ENCODE measurements at places on chromosomes 3 and 15. TPM values are rescaled to one million over a fixed set of nuclear protein-coding genes. Genes with fewer than 3 reads are reported as not detected.

GRCh38 chr15:33293713-33294334, 16.9 kb upstream of the RYR3 start:
- H3K36me3 ChIP-seq = no peaks in the 10 kb centered on the region
- no peaks in the 10 kb centered on the region for H3K27me3 ChIP-seq
- H3K4me1 ChIP-seq = no peaks in the 10 kb centered on the region
- no peak overlapping the region for H3K27ac ChIP-seq

DNA sequence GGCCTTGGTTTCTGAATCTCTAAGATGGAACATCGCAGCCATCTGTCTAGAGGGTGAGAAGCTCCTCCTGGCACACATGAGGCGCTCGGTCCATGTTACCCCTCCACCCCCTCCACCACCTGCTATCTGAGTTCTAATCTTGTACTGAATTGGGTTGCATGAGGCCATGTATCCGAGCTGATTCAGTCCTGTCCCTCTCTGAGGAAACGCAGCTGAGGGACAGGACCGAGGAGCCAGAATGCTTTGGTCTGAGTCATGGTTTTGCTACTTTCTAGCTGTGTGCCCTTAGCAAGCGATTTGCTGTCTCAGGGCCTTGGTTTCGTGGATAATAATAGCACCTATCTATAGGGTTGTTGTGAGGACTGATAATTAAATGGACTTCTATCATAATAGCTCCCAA, 87.8 kb upstream of the SEC13 start:
- no peak overlapping the region for H3K27ac ChIP-seq
- H3K4me3 ChIP-seq = no peak overlapping the region
- no peak for DNase-seq
- H3K36me3 ChIP-seq = no peaks in the 10 kb centered on the region

DNA sequence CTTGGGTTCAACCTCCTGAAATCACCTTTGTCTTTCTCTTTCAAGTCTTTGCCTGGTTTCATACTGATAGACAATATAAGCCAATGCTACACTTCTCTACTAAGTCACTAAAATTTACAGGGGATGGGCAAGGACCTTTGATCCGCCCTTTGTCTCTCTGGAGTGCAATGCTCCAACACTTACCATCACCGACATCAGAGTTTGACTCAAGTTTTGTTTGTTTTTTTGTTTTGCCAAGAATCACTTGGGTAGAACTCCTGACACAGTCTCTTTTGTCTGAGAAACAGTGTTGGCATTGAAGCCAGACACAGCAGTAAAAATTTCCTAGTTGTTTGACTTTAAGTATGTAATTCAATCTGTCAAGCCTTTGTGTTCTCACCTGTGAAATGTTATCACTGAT, 29.3 kb downstream of the NFKBIZ start:
- H3K27me3 ChIP-seq = no peaks in the 10 kb centered on the region
- H3K36me3 ChIP-seq = no peaks in the 10 kb centered on the region
- H3K27ac ChIP-seq = no peak overlapping the region
- peaks cover 14% of the 10 kb centered on the region for H3K4me1 ChIP-seq

HGD gene
- total RNA-seq = 1.0 TPM

TMEM207 gene
- total RNA-seq = not detected

AMOTL2 gene
- total RNA-seq = 106 TPM

GRCh38 chr15:66942649-66943390, 122.6 kb upstream of the SMAD3 start:
- H3K27me3 ChIP-seq = peaks cover 6% of the 10 kb centered on the region
- no peak for DNase-seq
- H3K27ac ChIP-seq = no peak overlapping the region
- no peak overlapping the region for H3K4me3 ChIP-seq

CCR8 gene
- 0.29 TPM for total RNA-seq

GRCh38 chr3:58434990-58435389, 1.4 kb upstream of the PDHB start:
- peaks cover 21% of the 10 kb centered on the region for H3K4me1 ChIP-seq
- H3K4me3 ChIP-seq = no peak overlapping the region
- no peak overlapping the region for H3K27ac ChIP-seq
- peaks cover 18% of the 10 kb centered on the region for H3K36me3 ChIP-seq
- DNase-seq = no peak

- DNase-seq = no peak
- H3K27ac ChIP-seq = no peak within 1 kb of the TSS
Observed at GRCh38 chr3:46701181-46701939, at the start of gene TMIE. TMIE (plus strand) TSS chr3:46701392; CDS start chr3:46701488, 96 bp downstream.

DNA sequence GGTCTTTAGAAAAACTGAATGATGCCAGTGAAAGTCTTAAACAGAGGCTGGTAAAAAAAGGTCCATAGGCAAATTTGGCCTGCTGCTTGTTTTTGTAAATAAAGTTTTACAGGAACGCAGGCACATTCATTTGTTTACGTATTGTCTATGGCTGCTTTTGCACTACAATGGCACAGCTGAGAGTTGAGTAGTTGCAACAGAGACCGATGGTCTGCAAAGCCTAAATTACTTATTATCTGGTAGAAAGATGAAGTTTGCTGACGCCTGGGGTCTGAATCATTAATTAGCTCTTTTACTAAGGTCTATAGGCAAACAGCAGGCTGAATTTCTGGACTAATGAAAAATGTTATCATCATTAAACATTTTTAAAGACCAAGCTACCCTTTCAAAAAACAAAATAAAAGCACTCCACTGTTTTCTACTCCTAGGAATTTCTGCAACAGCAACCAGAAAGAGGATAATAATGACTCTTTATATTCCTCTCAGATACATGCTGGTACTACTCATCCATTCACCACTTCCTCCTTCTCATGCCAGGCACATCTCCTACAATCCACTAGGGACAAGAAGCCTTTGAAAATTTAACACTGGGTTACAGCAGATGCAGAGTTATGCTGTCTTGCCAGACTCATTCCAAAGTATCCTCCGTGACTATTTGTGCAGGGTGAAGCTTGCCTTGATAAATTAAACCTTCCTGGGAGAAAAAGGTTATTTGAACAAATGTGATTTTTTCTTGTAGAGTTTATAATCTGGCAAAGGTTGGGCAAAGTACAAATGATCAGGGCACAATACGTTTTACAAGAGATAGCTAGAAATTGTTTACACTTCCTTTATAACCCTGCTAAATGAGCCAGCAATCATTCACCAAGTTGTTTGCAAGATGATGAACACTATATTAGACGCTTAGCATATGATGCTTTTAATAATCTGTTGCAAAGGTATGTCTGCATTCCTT, 6.0 kb downstream of the GATM start:
- H3K27me3 ChIP-seq = peaks cover 14% of the 10 kb centered on the region
- no peak overlapping the region for H3K4me3 ChIP-seq
- no peak overlapping the region for H3K27ac ChIP-seq
- H3K36me3 ChIP-seq = no peaks in the 10 kb centered on the region
- DNase-seq = no peak

- no peaks in the 10 kb centered on the region for H3K36me3 ChIP-seq
- H3K27me3 ChIP-seq = no peaks in the 10 kb centered on the region
- H3K4me3 ChIP-seq = no peak overlapping the region
- H3K27ac ChIP-seq = no peak overlapping the region
Observed at GRCh38 chr3:196162679-196163078, 48.5 kb downstream of the ZDHHC19 start.

PARP15 gene
- 3.1 TPM for total RNA-seq

TBL1XR1 gene
- 152 TPM for total RNA-seq

- no peaks in the 10 kb centered on the region for H3K27me3 ChIP-seq
- H3K4me1 ChIP-seq = no peaks in the 10 kb centered on the region
- DNase-seq = no peak
Observed at GRCh38 chr3:116338713-116339112, 106.6 kb downstream of the LSAMP start.

GRCh38 chr3:169118666-169119370, 544.7 kb downstream of the MECOM start:
- no peaks in the 10 kb centered on the region for H3K27me3 ChIP-seq

DNA sequence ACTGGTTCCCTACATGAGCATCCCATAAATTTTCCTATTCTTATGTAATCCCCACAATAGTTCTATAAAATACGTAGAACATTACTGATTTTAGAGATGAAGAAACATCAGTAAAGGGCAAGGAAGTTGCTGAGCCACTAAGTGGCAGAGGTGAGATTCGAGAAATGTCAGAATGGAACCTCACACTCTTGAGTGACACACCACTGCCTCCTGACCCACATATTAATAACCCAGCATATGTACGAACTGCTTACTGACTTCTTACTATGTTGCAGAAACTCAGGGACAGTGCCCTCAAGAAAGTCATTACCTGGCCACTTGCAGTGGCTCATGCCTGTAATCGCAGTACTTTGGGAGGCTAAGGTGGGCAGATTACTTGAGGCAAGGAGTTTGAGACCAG, 1022.4 kb downstream of the FHIT start:
- H3K4me1 ChIP-seq = no peaks in the 10 kb centered on the region
- no peak overlapping the region for H3K27ac ChIP-seq
- H3K27me3 ChIP-seq = no peaks in the 10 kb centered on the region
- DNase-seq = no peak
- no peaks in the 10 kb centered on the region for H3K36me3 ChIP-seq
- H3K4me3 ChIP-seq = no peak overlapping the region

DNA sequence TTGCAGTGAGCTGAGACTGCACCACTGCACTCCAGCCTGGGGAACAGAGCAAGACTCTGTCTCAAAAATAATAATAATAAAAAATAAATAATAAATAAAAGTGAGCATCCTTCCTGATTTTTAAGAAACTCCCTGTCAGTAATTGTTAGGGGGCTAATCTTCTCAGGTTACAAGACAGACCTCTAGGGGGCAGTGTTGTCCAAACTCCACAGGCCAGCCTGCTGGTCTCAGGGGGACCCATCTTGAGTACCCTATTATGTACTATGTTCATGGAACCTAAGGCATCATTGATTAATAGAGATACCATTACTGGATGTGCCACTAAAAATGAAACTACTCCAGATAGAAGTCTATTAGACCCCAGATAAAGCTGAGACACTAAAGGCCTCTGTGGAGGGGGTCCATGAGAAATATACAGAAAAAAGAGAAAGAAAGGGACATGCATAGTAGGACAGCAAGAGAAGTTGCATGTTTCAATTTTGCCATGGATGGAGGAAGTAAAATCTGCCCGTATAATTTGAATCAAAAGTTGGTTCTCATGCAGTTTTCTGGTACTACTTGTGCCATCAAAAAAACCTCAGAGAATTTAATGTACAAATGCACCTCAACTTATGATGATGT, 85.5 kb upstream of the CDV3 start:
- no peak overlapping the region for H3K27ac ChIP-seq
- no peaks in the 10 kb centered on the region for H3K27me3 ChIP-seq
- no peak overlapping the region for H3K4me3 ChIP-seq
- no peak for DNase-seq
- no peaks in the 10 kb centered on the region for H3K4me1 ChIP-seq

ZMYND10 gene
- total RNA-seq = 1.6 TPM

DNA sequence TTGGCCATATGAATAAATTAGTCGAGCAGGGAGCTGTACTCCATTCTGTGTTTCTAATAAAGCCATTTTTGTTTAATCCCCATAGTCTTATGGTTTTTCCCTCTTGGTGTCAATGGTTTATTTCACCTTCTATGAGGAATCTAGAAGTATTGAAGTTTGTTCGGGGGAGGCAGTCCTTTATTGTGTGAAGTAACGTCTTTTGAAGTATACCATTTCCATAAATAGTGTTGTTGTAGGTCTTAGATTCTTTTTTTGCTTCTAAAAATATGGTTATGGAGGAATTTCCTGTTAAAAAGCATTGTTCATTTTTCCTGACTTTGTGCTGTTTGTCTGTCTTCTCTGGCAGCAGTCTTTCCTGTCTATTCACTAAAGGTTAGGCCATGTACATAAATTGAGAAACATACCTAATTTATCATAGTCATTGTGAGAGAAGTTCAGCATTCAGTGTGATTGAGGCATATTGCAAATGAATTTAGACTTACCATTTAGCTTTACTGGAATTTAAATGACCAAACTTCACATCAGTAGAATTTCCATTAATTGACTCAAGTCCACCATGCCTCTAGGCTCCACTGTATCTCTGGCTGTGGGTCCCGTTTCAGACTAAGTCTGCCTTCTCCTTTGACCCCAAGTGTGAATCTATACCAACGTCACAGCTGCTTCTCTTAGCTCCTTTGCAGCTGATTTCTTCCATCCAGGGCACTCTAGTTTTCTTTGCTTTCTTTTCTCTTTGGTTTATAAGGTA, 37.3 kb downstream of the YEATS2 start:
- no peaks in the 10 kb centered on the region for H3K4me1 ChIP-seq
- no peak overlapping the region for H3K4me3 ChIP-seq
- peaks cover 78% of the 10 kb centered on the region for H3K36me3 ChIP-seq
- H3K27ac ChIP-seq = no peak overlapping the region
- H3K27me3 ChIP-seq = no peaks in the 10 kb centered on the region
- DNase-seq = no peak

ZCWPW2 gene
- 0.84 TPM for total RNA-seq

GRCh38 chr3:31106204-31106603, 211.7 kb upstream of the GADL1 start:
- no peak overlapping the region for H3K4me3 ChIP-seq
- H3K27ac ChIP-seq = no peak overlapping the region

DNA sequence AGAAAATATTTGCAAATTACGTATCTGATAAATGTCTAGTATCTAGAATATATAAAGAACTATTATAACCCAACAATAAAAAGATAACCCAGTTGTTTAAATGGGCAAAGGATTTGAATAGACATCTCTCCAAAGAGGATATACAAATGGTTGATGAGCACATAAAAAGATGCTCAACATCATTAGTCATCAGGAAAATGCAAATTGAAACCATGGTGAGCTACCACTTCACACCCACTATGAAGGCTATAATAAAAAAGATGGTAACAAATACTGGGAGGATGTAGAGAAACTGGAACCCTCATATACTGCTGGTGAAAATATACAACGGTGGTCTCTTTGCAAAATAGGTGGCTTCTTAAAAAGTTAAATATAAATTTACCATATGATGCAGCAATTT, 28.0 kb downstream of the RAD51 start:
- H3K27ac ChIP-seq = no peak overlapping the region
- no peak overlapping the region for H3K4me3 ChIP-seq
- H3K36me3 ChIP-seq = no peaks in the 10 kb centered on the region
- no peaks in the 10 kb centered on the region for H3K4me1 ChIP-seq
- no peaks in the 10 kb centered on the region for H3K27me3 ChIP-seq
